ENCODE measurements at places on chromosomes 1 and 21.

DNA sequence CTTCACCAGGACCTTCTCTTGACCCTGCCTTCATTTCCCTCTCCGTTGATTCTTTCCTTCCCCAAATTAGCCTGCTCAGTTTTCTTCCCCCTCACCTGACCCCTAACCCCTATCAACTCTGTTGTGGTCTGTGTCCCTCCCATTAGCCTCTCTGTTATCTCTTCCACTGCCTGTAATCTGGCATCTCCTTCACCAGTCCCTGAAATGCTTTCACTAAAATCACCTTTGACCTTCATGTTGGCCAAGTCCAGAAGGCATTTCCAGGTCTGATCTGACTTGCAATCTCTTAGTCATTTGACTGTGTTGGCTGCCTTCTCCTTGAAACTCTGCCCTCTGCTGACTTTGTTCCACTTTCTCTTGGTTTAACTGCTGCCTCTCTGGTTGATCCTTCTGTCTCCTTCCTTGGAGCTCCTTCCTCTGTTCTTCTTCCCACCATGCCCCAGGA is 28.2 kb downstream of the ATP8B2 start:
- DNase-seq: peak; percentile 92

- DNase-seq: no peak
Observed at GRCh38 chr1:19949016-19949415, 25.6 kb upstream of the PLA2G2E start.

DNA sequence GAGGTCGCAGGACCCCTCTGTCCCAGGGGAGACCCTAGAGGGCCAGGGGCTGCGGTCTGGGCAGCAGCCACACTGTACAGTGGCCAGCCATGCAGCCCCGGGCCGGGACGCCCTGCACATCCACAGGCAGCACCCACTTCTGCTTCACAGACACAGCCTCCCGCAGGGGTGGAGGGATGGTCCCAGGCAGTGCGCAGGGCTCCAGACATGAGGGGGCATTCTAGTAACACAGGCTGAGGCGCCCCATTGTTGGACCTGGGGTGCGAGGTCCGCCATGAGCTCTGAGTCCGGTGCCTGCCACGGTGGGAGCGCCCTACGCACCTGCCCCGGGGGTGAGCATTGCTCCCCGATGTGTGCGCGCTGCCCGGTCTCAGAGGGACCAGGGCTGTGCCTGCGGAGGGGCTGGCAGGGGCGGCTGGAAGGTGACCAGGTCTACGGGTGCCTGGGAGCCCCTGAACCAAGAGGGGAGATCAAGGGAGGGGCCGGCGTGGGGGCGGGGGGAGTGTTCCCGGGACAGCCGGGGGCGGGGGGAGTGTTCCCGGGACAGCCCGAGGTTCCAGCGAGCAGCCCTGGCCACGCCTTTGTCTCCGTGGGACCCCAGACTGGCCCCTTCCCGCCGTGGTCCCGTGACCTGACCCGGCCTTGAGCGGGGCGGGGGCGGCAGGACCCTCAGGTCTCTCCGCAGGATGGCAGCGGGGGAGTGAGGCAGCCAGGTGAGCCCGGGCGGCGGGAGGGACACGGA is 4.5 kb downstream of the MMEL1 start:
- DNase-seq: no peak

GRCh38 chr21:44271558-44272283 is 10.0 kb upstream of the DNMT3L start:
- DNase-seq: no peak

- no peak for DNase-seq
Observed at GRCh38 chr1:159932296-159933285, 7.3 kb upstream of the TAGLN2 start.
